ENCODE measurements at places on chromosomes 7 and 10. TPM values are rescaled to one million over a fixed set of nuclear protein-coding genes. Genes with fewer than 3 reads are reported as not detected.
A peak's percentile ranks its signal among the peaks of the same experiment; 100 is the strongest.

DNA sequence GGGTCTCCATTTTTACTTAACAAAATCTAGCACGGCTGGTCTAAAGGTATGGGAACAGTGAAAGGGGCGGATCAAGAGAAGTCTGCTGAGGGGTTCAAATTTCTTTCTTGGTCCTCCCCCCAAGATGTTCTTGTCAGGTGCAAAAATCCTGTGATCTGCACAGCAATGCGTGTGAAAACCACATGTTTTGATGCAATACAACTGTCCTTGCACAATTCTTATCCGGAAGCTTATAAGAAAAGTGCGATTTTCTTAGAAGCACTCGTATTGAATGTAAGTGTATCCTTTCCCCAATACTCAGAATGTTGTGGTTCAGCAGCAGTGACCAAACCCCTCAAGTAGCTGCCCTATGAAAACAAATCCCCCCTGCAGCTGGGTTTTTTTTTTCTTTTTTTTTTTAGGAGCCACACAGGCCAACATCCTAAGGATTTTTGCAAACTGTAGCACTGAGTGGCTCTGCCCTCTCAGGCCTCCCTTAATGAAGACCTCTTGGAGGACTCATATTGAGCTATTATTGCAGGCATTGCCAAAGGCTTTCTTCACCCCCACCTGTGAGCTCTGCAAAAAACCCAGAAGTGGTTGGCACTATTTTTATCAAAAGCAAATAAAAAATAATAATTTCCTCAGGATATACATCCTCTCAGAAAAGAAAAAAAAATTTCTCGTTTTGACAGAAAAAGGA lies 151.9 kb upstream of the ITGB1 start:
- no peaks in the 10 kb centered on the region for H3K27me3 ChIP-seq
- no peaks in the 10 kb centered on the region for H3K4me1 ChIP-seq
- no peaks in the 10 kb centered on the region for H3K36me3 ChIP-seq
- no peak overlapping the region for H3K4me3 ChIP-seq

GRCh38 chr7:55304018-55304762 lies 60.9 kb upstream of the LANCL2 start:
- H3K4me1 ChIP-seq, result no peaks in the 10 kb centered on the region
- no peak overlapping the region for H3K27ac ChIP-seq
- no peaks in the 10 kb centered on the region for H3K27me3 ChIP-seq
- no peak for DNase-seq

DNA sequence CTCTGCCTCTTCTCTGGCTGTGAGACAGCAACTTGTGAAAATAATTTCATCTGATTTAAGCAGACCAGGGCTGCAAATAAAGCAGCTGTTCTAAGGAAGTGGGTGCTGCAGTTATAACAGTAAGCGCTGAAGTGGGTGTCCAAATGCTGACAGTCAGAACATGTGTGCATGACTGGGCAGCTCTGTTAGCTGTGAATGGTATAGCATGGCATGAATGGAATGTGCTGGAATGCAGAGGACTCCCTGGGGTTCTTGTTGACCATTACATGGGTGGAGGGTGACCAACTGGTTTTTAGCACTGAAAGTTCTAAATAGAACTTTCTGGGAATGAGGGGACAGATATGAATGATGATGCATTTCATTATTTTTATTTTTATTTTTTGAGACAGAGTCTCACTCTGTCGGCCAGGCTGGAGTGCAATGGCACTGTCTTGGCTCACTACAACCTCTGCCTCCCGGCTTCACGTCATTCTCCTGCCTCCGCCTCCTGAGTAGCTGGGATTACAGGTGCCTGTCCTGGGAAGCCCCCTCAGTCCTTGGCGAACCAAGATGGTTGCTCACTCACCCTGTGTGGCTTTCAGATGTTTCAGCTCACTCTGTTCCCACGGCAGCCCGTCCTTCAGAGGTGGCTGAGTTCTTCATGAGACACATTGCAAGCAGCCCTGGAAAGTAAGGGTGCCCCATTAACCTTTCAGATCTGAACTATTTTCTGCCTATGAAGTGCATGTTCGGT lies 319.8 kb upstream of the PHYHIPL start:
- peak; percentile 58 for DNase-seq
- no peaks in the 10 kb centered on the region for H3K4me1 ChIP-seq
- no peaks in the 10 kb centered on the region for H3K27me3 ChIP-seq

GRCh38 chr10:72330069-72330426 lies 24.7 kb downstream of the DNAJB12 start:
- no peaks in the 10 kb centered on the region for H3K27me3 ChIP-seq
- H3K36me3 ChIP-seq, result no peaks in the 10 kb centered on the region
- H3K27ac ChIP-seq, result no peak overlapping the region
- H3K4me3 ChIP-seq, result no peak overlapping the region

GRCh38 chr10:113093188-113094113 lies 143.4 kb downstream of the TCF7L2 start:
- H3K4me1 ChIP-seq, result no peaks in the 10 kb centered on the region
- no peak for DNase-seq
- no peaks in the 10 kb centered on the region for H3K27me3 ChIP-seq
- H3K4me3 ChIP-seq, result no peak overlapping the region

DNA sequence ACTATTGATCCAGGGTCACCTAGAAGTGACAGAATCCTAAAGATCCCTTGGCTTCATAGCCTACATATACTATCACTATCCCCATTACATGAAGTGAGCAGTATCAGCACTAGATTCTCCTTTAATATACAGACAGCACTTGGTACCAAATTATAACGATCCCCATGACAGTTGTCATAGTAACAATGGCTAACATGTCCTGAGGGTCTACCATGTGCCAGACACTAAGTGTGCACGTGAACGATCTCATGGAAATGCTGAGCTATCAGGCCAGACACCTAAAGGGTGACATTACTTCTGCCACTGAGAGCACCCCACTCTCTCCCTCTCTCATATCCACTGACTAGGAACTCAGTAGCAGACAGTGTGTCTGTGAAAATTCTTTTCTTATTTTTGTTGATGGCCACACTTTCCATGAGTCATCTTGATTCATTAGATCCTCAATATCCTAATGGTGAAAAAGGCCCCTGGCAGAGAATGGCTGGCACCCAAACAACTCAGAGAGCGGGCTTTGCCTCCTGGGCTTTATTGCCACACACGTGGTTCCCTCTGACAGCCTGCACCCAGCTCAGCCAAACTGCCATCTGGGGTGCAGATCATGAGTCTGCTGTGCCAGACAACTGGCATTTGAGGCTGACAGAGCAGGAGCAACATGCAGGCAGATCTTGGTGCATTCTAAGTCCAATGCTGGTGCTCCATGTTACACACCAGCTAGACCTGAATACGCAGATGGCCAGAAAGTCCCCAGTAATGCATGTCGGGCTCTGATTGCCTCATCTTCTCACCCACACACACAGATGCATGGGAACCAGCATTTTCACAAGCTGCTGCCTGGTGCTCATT lies 176.3 kb downstream of the DGKI start:
- H3K4me3 ChIP-seq, result no peak overlapping the region
- H3K27me3 ChIP-seq, result no peaks in the 10 kb centered on the region
- no peak overlapping the region for H3K27ac ChIP-seq
- no peaks in the 10 kb centered on the region for H3K4me1 ChIP-seq
- DNase-seq, result no peak

The RELN gene
- 1.4 TPM for total RNA-seq

GRCh38 chr7:29484280-29484679 lies 79.4 kb upstream of the PRR15 start:
- no peak overlapping the region for H3K4me3 ChIP-seq
- no peak for DNase-seq
- no peaks in the 10 kb centered on the region for H3K27me3 ChIP-seq
- peak overlapping the region; percentile 26 for H3K27ac ChIP-seq

- H3K4me1 ChIP-seq, result peaks cover 7% of the 10 kb centered on the region
- peak; percentile 92 for DNase-seq
- no peaks in the 10 kb centered on the region for H3K36me3 ChIP-seq
- peak overlapping the region; percentile 99 for H3K27ac ChIP-seq
- H3K27me3 ChIP-seq, result no peaks in the 10 kb centered on the region
Observed at GRCh38 chr7:139730746-139731612, 46.8 kb downstream of the HIPK2 start.

GRCh38 chr7:155889636-155890511 lies 77.6 kb upstream of the SHH start:
- no peaks in the 10 kb centered on the region for H3K27me3 ChIP-seq
- no peak overlapping the region for H3K27ac ChIP-seq
- H3K4me1 ChIP-seq, result no peaks in the 10 kb centered on the region
- no peak for DNase-seq
- H3K4me3 ChIP-seq, result no peak overlapping the region

DNA sequence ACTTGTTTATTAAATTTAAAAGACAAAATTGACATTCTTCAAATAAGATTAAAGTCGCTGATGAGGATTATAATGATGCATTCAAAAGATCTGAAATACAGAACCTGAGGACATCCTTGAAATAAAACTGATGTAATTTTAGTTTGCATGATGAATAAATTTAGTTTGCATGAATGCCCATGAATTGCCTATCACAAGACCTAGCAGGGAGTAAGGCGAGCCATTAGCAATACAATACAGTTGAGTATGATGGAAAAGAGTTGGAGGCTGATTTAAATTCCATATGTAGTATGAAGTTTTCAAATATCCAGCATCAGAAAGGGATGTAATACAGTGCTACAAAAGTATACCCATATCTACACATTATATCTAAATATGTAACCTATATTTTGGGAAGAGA lies 321.3 kb downstream of the CACNA2D1 start:
- no peak overlapping the region for H3K4me3 ChIP-seq
- no peaks in the 10 kb centered on the region for H3K27me3 ChIP-seq
- no peak for DNase-seq
- H3K27ac ChIP-seq, result no peak overlapping the region
- no peaks in the 10 kb centered on the region for H3K36me3 ChIP-seq

Data from aorta (tissue), 5 donors.